ENCODE measurements at places on chromosomes 1 and 21. TPM values are rescaled to one million over a fixed set of nuclear protein-coding genes. Genes with fewer than 3 reads are reported as not detected.

The CCDC17 gene
- 3.6 TPM for total RNA-seq

The TPTE gene
- total RNA-seq = not detected

The SCYL3 gene
- 5.6 TPM for total RNA-seq

The SYTL1 gene
- total RNA-seq = not detected

- DNase-seq = no peak
Observed at GRCh38 chr1:156602557-156602993, 1.3 kb upstream of the GPATCH4 start.

- no peak for DNase-seq
Observed at GRCh38 chr1:204814166-204814884, 56.3 kb upstream of the NFASC start.

- no peak for DNase-seq
Observed at GRCh38 chr1:2466958-2467554, 9.0 kb upstream of the PLCH2 start.

All from endothelial cell of umbilical vein (primary cell).